ENCODE measurements at places on chromosomes 11 and 22. TPM values are rescaled to one million over a fixed set of nuclear protein-coding genes. Genes with fewer than 3 reads are reported as not detected.

GRCh38 chr11:118656563-118657165 lies 22.8 kb downstream of the TREH start:
- DNase-seq: no peak

DNA sequence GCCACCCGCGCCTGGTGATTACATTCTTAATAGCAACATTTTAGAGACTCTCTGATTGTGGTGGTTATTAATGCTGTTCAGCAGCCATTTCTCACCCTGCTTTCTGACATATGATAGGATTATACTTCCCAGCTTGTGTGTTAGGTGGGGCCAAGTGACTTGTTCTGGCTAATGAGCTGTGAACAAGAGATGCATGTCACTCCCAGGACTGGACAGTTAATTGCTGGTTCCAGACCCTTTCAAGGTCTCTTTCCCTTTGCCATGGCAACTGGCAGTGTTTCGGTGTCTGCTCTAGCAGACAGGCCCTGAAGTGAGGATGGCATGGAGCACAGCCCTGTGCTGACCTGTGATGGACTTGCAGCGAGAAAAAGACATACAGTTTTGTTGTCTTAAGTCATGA lies 8.9 kb upstream of the PTPRJ start:
- no peak for DNase-seq

DNA sequence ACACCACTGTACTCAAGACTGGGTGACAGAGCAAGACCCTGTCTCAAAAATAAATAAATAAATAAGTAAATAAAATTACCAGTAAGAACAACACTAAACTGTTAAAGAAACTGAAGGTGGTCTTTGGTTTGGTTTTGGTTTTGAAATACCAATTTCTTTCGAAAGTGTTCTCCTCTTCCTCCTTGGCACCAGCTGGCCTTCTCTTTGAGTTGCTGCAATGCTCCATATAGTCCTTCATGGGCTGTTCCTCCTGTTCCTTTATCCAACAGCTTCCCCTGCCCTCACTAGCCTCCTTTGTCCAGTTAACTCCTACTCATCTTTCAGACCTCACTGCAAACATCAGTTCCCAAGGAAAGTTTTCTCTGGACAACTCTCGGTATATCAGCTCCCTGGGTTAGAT lies 5.0 kb upstream of the UVRAG start:
- no peak for DNase-seq

GRCh38 chr11:82539669-82540068 lies 194.0 kb downstream of the FAM181B start:
- no peak for DNase-seq

DNA sequence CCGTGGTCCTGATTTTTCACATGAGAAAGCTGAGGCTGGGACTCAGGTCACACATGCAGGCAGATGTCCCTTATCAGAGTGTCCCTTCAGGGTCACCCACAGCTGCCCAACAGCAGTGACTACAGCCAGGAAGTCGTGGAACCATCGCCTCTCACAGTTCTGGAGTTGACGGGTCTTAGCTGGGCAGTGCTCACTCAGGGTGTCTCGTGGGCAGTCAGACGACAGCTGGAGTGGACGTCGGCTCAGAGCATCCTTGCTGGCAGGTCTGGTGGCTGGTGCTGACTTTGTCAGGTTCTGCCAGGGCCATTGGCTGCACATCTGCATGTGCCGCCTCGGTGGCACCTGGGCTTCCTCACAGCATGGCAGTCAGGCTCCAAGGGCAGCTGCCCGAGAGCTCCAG lies 35.6 kb upstream of the TH start:
- no peak for DNase-seq

- DNase-seq: no peak
Observed at GRCh38 chr22:40076702-40077645, 82.2 kb downstream of the FAM83F start.

DNA sequence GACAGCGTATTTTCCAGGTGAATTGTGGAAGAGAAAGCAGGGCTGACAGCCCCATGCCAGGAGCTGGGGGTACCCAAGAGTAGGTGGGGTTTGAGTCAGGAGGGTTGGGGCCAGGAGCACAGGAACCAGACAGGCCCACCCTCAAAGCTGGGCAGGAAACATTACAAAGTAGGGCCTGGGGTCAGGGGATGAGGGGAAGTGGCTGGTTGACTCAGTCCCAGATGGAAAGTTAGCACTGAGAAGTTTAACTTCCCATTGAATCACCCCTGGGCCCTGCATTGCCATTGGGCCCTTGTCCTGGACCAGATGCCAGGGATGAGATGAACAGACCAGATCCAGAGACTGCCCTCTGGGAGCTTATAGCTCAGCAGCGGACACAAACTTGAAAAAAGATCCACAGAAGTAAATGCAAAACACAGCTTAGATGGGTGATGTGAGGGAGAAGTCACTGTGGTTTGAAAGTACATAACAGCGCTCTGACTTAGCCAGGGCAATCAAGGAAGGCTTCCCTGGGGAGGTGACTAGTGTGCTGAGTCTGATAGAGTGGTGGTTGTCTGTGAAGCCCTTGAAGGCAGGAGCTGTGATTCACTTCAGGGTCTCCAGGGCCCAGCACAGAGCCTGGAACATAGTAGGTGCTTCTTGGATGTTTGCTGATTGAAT lies 2.2 kb downstream of the MAFF start:
- DNase-seq: peak; percentile 92

DNA sequence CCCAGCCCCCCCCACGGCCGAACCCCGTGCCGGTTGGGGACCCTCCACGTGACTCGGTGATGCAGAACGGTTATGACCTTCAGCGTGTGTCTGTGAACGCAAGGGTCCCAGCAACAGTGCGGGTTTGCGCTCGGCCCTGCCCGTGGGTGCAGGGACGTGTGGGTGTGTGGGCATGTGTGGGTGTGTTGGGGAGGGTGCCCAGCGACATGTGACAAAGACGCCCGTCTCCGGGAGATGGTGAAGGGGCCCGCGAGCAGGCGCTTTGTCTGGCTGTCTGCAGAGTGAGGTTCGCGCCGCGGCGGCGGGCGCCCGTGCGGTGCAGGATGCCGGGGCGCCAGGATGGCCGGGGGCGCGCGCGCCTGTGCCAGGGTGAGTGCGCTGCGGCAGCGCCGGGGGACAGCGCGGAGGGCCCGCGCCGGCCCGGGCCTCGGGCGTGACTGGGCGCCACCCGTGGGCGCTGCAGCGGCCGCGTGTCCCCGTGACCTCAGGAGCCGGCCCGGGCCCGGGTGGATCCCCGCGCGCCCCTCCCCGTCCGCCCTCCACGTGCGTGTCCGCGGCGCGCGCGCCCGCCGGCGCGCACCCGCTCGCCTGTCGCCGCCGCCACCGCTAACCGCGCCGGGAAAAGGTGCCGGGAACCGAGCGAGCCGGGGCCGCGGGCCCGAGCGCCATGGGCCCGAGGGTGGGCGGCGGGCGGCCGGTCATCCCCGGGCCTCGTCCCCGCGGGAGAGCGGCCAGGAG lies at the start of gene LRFN4:
Gene LRFN4 (plus strand): TSS at position 569 of the 738 bp plus-strand sequence. CDS start 681 bp downstream, outside the sequence.
- peak; percentile 43 for DNase-seq

GRCh38 chr11:32198053-32198452 lies 107.2 kb downstream of the RCN1 start:
- no peak for DNase-seq

GRCh38 chr22:20437613-20438426 lies at the start of gene SCARF2:
TSS of gene SCARF2 (minus strand) at chr22:20437825. CDS start at chr22:20437754, 71 bp downstream.
- peak; percentile 75 for DNase-seq

- peak; percentile 80 for DNase-seq
Observed at GRCh38 chr22:46007003-46007847, 30.3 kb upstream of the WNT7B start.

DNA sequence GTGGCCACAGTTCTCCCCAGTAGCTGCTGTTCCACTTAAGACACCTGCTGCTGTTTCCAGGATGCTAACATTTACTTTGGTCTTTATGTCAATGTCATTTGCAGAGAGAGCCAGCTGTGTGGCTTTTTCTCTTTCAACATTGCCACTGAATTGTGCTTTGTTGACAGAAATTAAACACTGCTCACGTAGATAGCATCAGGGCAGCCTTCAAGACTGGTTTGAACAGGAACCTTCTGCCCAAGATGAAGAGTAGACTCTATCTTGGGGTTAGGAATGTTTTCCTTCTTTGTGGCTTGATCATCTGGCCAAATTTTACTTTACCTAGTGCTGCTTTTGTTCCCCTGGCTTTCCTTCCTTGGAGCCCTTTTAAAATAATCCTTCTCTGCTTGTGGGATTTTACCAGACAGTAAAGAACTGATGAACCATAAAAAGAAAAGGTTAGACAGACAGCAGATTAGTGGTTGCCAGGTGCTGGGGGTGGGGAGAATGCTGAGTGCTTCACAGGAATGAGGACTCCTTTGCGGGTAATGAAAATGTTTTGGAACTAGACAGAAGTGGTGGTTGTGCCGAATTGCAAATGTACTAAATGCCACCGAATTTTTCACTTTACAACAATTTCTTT lies 22.7 kb upstream of the XBP1 start:
- no peak for DNase-seq

The SPATA19 gene
- not detected for total RNA-seq

The FAT3 gene
- under 0.01 TPM for total RNA-seq

The OR5T1 gene
- not detected for total RNA-seq

The MS4A12 gene
- not detected for total RNA-seq

The KIAA0930 gene
- total RNA-seq: 22.7 TPM

The ZDHHC24 gene
- total RNA-seq: 20.8 TPM

The C1QTNF4 gene
- 0.40 TPM for total RNA-seq

The DCDC1 gene
- total RNA-seq: not detected

Data from lung microvascular endothelial cell (primary cell).